Fibroblast of skin of back (primary cell): ENCODE measurements at places on chromosomes 2 and 18.

DNA sequence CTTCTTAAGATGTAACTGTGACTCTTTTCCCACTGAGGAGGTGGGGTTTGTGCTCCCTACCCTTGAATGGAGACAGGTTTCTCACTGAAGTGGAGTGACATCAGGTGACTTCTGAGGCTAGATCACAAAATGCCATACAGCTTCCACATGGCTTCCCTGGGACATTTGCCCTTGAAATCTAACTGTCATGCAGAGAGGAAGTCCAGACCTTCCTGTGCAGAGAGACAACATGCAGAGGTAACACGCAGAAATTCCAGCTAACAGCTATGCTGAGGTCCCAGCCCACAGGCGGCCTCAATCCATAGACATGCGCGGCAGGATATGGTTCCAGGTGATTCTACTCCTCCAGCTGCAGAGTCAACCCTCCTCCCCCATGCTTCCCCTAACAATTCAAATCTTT lies 119.0 kb downstream of the TRIB2 start:
- no peak for DNase-seq

- no peak for DNase-seq
Measured at GRCh38 chr18:36718705-36719328, 110.0 kb downstream of the TPGS2 start.

GRCh38 chr2:3037196-3038194 lies 340.1 kb downstream of the EIPR1 start:
- no peak for DNase-seq

- peak; percentile 36 for DNase-seq
Measured at GRCh38 chr2:24970483-24971285, 1.1 kb downstream of the DNAJC27 start.

DNA sequence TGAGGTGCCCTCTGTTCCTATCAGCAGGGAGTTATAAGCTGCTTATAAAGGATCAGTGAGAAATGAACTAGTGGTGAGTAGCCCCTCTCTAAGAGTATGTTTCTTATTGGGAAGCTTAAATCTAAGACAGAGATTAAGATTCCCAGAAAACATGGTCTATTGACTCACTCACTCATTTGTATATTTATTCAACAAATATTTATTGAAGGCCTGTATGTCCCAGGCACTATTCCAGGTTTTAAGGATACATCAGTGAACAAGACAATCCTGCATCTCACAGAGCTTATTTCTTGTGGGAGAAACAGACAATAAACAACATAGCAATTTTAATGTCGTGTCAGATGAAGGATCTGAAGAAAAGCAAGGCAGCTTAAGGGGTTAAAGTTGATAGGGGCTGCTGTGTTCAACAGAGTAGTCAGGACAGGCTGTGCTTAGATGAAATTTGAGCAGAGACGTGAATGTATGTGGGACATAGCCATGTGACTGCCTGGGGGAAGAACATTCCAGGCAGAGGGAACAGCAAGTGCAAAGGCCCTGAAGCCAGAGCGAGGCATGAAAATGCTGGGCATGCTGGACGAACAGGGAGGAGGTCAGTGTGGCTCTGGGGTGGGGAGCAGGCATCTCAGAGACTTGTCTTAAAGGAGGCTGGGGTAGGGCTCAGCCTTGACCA lies 14.8 kb upstream of the PSD4 start:
- peak; percentile 24 for DNase-seq
